Stimulated activated CD8-positive, alpha-beta memory T cell treated with anti-CD3 and anti-CD28 coated beads, Interleukin-2, amount 100 ng/mL, for 48 hours (primary cell): ENCODE measurements at places on chromosomes 1 and 21.

DNA sequence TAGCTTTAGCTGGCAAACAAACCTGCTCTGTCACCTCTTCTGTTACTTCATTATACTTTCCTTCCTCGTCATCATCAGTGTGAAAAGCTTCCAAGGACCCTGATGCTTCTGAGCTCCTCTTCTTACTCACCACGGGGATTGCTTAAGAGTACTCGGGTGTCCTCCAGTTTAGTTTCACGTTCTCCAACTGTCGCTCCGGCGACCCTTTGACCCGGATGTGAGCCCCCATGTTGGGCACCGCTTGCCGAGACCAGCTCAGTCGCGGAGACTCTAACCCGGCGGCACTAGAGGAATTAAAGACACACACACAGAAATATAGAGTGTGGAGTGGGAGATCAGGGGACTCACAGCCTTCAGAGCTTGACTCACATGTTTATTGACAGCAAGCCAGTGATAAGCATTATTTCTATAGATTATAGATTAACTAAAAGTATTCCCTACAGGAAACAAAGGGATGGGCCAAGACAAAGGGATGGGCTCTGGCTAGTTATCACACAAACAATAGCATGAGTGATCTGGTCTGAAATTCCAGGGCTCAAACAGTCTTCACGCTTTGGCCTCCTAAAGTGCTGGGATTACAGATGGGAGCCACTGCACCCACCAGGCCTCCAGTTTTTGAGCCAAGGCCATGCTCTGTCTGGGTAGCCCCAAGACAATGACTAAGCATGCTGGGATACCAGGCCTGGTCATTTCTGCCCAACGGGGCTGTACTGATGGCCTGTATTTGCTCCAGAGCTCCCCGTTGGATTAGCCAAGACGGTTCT is 30.1 kb upstream of the ENO1 start:
- DNase-seq = no peak

- no peak for DNase-seq
Observed at GRCh38 chr1:107105914-107106313, 34.9 kb upstream of the NTNG1 start.

DNA sequence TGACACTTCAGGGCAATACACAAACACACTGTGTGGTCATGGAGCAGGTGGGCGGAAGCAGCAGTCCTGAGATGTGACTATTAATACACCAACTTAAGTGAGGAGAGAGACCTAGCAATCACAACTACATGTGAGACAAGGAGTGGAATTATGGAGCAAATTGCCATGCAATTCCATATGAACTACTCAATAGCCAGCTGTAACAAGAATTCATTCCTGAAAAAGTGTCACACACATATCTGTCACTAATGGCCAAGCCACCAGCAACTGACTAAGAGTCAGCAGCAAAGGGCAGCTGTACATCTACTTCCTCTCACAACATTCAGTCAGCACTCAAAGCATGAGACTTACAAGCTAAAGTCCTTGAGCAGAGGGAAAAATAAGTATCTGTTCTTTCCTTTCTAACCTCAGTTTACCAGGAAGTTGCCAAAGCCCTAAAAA is 46.2 kb downstream of the GPR3 start:
- no peak for DNase-seq

- DNase-seq = no peak
Observed at GRCh38 chr21:26153758-26154157, 16.8 kb downstream of the APP start.

- no peak for DNase-seq
Observed at GRCh38 chr1:68167211-68167610, 65.1 kb downstream of the WLS start.

DNA sequence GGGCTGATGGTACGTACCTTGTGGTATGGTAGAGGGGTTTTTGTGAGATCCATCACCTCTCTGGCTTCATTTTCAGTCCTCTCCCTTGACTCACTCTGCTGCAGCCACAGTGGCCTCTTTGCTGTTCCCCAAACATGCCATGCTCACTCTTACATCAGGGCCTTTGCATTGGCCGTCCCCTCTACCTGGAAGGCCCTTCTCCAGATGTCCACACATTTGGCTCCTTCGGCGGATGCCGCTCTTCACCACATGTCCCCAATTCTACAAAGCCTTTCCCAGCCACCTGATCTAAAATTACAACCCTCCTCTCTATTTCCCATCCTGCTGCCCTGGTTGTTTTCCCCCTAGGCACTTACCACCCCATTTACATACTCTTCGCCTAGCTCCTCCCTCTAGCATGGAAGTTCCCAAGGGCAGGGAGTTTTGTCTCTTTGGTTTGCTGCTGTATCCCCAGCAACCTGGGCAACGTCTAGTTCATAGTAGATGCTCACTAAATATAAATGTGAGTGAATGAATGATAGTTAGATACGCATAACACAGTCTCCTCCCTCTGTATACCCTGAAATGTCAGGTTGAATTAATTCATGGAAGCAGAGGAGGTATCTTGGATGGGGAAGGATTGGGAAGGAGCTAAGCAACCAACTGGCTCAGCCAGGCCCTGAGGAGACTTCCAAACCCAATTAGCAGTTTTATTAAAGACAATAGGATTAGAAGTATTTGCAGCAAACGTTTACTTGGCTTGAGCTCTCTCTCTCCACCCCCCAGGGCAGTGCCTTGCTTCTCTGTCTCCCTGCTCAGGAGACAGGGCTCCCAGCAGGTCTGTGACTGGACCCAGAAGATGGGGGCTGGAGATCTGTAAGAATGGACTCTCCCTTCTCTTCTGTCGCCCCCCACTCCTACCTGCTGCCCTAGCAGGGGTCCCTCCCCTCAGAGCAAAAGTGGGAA is 264.2 kb downstream of the GRIK3 start:
- no peak for DNase-seq

GRCh38 chr1:119573886-119574285 is 66.9 kb downstream of the HSD3B1 start:
- no peak for DNase-seq

DNA sequence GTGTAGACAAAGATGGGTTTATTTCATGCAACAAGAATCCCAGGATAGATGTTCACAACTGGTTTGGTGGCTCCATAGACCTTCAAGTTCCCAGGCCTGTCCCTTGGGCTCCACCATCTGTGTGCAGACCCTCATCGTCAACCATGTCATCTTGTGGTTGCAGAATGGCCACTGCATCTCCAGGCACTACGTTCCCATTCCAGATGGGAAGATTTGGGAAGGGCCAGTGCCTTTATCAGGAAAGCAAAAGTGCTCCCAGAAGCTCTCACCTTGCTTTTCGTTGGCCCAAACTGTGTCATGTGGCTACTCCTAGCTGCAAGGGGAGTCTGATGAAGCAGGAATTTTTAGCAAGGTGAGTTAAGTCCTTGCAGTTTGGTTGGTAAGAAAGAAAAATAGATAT is 12.8 kb downstream of the TMCC2 start:
- DNase-seq = no peak
